ENCODE measurements at places on chromosomes 4 and X. TPM values are rescaled to one million over a fixed set of nuclear protein-coding genes. Genes with fewer than 3 reads are reported as not detected.

The CD99 gene
- polyA plus RNA-seq = 172 TPM

DNA sequence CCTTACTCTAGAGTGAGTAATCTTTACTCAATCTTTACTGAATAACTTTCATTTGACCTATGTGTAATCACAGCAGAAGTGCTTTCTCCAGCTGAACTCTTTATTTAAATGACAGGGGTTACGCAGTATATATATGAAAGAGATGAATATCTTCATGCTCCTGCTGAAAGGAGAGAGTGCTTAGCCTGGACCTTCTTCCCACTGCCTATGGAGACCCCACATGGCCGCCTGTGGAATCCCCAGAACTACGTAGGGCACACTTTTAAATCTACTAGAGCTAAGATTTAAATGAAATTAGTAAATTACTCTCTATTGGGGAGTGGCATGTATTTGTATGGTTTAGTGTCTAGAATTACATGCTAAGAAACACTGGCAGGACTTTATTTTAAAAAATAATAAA is 391.2 kb downstream of the ANKRD50 start:
- DNase-seq = no peak

The XAGE2 gene
- not detected for polyA plus RNA-seq

DNA sequence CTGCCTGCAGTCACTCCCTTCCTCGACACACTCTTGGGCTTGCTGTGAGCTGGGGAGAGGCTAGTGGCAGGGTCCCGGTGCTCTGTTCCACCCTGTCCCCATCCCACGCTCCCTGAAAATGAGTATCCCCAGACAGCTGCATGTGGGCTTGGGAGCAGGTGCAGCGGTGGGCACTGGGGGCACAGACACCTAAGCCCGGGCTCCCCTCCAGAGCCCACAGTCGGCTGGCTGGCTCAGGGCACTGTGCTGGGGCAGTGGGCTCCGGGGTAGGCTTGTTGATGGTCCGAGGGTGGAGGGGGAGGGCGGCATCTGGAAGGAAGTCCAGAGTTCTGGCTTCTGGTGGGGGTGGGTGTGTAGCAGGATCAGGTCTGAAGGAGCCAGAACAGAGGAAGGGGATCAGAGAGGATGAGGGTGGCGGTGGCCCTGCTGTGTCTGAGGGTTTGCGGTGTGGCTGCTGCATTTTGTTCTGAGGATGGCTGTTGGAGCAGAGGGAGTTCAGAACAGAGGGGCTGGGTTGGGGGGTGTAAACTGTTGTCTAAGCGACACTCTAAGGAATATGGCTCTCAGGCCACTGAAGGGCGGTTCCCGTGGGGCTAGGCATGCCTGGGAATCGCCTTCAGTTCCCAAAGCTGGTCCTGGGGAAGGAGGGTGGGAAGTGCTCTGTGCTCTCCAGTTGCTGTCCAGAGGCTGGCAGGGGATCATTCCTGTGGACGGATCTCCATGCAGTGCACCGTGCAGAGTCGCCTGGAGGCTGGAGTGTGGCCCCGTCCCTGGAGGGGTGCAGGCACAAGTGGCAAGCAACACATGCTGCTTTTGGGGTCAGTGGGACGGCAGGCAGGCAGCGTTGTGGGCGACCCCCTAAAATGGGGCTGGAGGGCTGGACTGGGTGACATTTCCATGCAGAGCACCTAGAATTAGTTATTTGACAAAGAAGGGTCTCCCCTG is 114.0 kb downstream of the SORCS2 start:
- no peak for DNase-seq

The ANOS1 gene
- polyA plus RNA-seq = not detected

- DNase-seq = no peak
Observed at GRCh38 chr4:87950936-87951511, 24.5 kb upstream of the SPP1 start.

The MAGEA9B gene
- not detected for polyA plus RNA-seq

GRCh38 chr4:103591841-103592240 is 127.9 kb downstream of the TACR3 start:
- DNase-seq = no peak

DNA sequence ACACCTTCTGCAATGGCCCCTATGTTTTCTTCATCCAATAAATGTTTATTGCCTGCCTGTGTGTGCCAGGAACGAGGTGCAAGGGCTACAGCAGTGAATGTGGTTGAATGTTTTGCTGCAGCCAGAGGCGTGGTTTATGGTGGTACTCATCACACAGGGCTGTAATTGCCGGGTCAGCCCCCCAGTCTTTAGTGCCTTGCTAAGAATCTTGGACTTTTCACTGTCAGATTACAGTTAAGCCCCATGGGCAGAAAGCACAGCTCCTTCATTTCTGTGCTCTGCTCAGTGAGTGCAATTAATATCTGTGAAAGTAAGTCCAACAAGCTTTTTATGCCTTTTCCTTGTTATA is 67.8 kb downstream of the TAPT1 start:
- no peak for DNase-seq

DNA sequence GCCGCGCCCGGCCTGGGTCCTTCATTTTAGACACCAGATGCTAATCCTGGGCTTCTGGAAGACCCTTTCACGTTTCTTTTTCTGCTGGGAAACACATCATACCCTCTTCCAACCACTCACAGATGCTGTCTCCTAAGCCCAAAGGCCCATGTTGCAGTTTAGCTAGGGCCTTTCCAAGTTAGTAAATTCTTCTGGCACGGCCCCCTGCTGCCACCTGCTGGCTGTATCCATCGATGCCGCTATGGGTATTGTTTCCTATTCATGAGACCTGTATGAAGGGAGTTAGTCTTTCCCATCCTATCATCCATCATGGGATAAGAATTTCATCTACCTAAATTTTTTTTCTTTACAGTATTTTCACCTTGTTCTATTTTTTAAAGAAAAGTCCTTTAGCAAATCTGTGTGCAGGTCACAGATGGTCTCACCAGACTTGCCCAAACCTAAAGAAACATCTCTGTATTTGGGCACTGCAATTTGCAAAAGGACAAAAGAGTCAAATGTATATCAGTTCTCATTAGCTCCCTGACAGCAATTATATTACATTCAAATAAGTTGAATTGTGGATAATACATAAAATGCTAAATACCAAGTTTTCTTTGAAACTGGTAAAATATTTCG is 37.8 kb upstream of the SLC9A7 start:
- peak; percentile 78 for DNase-seq

The GPR101 gene
- not detected for polyA plus RNA-seq

DNA sequence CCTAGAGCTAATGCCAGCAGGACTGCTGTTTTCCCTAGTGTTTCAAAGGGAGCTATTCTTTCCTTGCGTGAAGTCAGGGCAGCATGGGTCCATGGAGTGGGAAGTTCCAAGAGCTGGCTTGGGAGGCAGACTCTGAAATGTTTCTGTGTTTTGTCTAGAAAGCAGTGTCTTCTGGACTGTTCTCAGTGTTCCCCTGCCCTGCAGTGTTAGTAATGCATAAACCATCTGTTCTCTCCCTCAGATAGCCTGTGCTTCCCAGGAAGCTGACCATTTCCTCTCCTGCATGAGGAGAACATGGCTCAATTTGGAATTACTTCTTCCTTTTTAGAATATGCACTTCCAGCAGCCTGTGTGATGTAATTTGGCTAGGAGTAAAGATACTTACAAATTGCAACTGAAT is 116.7 kb upstream of the CXCL13 start:
- no peak for DNase-seq

The ARHGAP36 gene
- polyA plus RNA-seq = not detected

DNA sequence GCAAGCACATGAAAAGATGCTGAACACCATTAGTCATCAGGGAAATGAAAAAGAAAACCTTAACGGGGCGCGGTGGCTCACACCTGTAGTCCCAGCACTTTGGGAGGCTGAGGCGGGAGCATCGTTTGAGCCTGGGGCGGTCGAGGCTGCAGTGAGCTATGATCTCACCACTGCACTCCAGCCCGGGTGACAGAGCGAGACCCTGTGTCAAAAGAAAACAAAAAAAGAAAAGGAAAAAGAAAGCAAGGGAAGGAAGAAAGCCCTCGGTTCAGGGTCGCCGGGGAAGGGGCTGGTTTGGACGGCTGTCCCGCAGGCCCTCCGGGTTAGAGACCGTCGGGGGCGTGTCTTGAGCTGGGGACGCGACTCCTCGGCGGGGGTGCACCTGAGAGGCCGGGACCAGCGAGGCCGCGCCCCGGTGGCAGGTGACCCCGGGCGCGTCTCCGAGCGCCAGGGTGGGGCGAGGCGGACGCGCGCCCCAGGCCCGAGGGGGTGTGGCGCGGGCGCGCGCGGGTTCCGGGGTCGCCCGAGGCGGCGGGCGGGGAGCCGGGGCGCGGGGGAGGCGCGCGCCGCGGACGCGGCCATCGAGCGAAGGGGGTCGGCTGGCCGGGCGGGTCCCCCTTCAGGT is 478 bp upstream of the PLXNA3 start:
- DNase-seq = no peak

- DNase-seq = no peak
Observed at GRCh38 chr4:174523025-174523693, 871 bp upstream of the HPGD start.

DNA sequence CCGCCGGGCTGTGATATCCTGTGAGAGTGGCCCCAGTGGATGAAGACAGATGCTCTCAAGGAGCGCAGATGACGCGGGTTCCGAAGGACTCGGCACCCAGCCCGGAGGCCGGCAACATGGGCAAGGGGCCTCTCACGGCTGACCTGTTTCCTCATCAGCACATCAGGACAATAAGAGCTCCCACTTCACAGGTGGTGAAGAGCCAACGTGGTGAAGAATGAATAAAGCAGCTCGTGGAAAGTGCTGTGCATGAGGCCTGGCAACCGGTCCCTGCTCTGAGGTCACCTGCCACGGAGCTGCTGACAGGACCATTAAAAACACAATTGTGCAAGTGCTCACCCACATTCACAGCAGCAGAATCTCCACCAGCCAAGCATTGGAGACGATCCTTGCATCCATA is 22.9 kb downstream of the ABLIM2 start:
- no peak for DNase-seq

DNA sequence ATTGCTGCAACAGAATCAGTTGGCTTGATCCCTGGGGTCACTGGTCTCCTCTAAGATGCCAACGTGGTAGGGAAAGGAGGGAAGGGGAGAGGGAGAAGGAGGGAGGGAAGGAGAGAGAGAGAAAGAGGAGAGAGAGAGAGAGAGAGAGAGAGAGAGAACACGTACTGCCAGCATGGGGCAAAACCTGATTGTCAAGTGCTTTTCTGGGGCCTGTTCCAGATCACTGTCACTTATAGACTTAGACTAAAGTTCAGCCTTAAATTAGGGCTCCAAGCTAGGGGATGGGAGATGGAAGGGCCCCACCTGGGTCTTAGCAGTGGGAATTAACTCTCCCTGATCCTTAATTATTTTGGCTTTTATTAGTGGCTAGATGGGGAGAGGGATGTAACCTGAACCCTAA is 12.9 kb downstream of the SHROOM4 start:
- no peak for DNase-seq

The SMIM31 gene
- polyA plus RNA-seq = 0.04 TPM

DNA sequence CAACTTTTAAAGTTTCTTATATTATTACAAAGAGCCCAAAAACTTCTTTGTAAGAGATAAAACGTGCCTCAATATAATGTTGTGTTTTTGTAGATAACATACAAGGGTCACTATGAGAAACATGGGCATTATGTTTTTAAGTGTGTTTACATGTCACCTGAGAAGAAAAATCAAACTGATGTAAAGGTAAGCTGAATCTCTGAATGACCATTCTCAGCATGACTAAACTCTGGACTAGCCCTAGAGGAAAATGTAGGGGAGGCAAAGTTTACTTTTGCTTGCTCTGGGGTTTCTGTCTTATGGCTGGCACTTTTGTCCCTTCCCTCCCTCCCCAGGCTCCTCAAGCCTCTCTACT is 6.8 kb downstream of the MEPE start:
- no peak for DNase-seq

DNA sequence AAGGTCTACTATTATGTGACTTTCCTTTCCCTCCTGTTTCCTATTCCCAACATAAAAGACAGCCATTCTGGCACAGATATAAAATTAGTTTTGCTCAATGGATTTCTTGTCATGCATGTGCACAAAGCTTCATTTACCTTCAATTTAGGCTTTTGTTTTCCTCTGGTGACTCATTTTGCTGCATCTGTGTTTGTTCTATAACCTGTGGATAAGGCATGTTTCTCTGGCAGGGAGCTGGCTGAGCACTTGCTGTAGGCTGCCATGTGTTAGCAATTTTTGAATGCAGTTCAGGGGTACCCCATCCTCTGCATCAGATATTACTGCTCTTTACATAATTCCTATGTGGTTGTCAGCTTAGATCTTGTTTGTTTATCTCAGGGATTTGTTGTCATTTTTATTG is 202.8 kb upstream of the GRID2 start:
- DNase-seq = no peak

All from A549 (cell line).